ENCODE measurements at places on chromosomes 11 and 22.
A peak's percentile ranks its signal among the peaks of the same experiment; 100 is the strongest.

DNA sequence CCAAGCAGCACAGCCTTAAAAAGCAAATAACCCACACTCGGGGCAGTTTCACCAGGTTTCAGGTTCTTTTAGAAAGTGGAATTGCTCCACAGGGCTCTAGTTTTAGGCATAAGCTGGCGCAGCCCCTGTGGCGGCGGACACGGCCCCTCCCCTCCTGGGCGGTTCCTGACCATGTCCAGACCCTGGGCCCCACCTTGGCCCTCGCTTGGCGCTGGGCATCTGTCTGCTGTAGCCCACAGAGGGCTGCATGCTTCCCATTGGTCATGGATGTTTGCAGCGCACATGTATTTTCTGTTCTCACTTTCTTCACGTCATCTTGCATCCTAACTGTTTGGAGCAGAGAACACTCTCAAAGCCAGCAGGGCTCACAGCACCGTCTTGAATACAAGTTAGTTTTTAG is 244.3 kb downstream of the BRD1 start:
- DNase-seq = no peak

DNA sequence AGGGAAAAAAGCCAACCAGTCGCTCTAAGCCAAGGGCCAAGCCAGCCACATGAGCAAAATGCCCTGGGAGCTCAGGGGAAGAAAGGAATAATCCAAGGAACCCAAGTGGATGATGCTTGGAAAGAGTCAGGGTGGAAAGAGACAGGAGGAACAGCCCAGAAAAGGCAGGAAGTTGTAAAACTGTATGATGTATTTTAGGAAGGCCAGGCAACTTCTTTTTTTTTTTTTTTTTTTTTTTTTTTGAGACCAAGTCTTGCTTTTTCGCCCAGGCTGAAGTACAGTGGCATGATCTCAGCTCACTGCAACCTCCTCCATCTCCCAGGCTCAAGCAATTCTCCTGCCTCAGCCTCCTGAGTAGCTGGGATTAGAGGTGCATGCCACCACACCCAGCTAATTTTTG is 1.6 kb downstream of the LGALS12 start:
- DNase-seq = no peak

DNA sequence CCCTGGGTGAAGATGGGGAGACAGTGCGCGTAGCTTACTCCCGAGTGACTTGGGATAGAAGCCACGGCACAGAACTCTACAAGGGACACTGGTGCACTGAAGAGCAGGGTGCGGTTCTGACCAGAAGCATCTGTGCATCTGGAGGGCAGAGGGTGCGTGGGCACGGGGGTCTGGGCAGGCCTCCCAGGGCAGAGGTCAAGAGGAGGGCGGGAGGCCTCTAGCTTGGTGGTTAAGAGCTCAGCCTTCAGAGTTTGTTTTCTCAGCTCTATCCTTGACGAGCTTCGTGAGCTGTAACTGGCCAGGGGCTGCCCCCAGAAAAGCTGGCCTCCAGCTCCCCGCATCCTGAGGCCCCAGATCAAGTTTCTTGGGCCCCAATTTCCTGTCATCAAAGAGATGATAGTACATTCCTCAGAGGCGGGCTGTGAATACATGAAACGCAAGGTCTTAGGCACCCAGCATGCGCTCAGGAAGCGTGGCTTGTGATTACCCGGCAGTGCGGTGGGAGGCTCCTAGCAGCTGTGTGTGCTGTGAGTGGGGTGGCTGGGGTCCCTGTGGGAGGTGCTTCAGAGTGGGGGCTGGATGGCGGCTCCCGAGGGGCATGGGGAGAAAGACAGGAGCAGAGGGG is 6.0 kb upstream of the BID start:
- DNase-seq = no peak

GRCh38 chr11:1752907-1753228 is 2.5 kb upstream of the IFITM10 start:
- no peak for DNase-seq

GRCh38 chr11:69439651-69440464 is 41.6 kb upstream of the LINC01488 start:
- no peak for DNase-seq

DNA sequence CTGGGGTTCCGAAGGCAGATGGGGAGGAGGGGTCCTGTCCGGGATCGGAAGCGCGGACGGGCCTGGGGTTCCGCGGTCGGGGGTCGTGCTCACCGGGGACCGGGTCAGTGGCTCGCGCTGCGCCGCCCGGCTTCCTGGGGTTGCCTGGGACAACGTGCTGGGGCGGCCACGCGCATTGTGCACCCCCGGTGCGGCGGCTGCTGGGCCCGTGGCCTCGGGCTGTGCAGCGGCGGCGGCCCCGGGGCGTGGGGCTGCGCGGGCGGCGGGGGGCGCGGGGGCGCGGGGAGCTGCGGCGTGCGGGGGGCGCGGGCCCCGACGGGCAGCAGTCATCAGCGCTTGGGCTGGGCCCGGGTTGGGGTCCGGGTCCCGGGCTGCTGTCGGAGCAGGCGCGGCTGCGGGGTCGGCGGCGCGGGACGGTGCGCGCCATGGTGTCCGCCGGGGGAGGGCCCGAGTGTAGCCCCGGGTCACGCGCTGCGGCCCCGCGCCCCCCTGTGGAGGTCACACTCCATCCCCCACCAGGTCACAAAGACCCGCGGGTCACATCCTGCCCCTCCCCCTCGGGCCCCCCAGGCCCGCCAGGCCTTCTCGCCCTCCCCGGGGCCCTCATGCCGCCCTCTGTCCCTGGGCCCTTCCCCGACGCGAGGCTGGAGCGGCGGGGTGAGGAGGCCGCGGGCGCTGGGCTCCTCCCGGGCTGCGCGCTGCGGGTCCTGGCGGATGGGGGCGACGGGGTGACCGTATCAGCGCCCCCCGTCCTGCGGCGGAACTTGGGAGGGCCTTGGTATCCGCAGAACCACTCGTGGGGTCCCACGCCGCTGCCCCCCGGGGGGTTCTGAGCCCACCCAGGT is at the start of gene TTLL8:
Gene TTLL8, minus strand, starts transcription at position 238 of the 845 bp plus-strand sequence.
- no peak for DNase-seq

DNA sequence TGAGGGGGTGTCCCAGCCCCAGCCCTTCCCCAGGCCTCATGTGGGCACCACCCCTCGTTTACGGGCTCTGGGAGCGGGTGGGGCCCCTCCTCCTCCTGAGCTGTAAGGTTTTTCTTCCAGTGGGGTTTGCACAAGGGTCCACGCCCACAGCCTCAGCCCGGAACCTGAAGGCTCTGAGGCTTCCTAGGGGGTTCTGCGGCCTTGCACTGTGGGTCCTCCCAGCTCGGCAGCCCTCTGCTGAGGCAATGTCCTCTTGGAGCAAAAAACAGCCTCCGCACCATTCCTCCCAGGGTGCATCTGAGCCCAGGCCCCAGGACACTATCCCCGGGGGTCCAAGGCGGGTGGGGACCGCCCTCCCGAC is 14.1 kb downstream of the H19 start:
- no peak for DNase-seq

DNA sequence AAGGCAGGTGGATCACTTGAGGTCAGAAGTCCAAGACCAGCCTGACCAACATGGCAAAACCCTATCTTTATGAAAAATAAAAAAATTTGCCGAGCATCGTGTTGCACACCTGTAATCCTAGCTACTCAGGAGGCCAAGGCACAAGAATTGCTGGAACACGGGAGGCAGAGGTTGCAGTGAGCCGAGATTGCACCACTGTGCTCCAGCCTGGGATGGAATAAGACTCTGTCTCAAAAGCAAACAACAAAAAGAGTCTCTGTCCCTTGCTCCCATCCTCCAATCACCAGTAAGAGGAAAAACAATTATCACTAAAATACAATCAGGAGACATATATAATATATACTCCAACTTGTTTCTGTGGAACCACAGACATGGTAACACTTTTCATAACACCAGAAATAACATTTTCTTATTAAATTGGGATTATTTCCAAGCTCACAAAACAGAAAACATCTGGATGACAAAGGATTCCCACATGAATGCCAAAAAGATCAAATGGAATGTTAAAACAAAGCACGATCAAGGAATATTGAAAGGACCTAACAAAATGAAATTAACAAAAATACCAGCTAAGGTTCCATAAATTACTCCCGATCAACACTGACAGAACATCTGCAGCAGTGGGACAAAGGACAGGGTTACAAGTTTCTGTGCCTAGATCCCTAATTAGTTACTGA is 15.2 kb downstream of the FCHSD2 start:
- no peak for DNase-seq

GRCh38 chr11:17508791-17509190 is 32.1 kb upstream of the ABCC8 start:
- no peak for DNase-seq

- no peak for DNase-seq
These were observed 73.2 kb downstream of the DBX1 start for GRCh38 chr11:20087118-20087521.

- DNase-seq = no peak
These were observed 19.9 kb downstream of the IL10RA start for GRCh38 chr11:118006153-118006534.

DNA sequence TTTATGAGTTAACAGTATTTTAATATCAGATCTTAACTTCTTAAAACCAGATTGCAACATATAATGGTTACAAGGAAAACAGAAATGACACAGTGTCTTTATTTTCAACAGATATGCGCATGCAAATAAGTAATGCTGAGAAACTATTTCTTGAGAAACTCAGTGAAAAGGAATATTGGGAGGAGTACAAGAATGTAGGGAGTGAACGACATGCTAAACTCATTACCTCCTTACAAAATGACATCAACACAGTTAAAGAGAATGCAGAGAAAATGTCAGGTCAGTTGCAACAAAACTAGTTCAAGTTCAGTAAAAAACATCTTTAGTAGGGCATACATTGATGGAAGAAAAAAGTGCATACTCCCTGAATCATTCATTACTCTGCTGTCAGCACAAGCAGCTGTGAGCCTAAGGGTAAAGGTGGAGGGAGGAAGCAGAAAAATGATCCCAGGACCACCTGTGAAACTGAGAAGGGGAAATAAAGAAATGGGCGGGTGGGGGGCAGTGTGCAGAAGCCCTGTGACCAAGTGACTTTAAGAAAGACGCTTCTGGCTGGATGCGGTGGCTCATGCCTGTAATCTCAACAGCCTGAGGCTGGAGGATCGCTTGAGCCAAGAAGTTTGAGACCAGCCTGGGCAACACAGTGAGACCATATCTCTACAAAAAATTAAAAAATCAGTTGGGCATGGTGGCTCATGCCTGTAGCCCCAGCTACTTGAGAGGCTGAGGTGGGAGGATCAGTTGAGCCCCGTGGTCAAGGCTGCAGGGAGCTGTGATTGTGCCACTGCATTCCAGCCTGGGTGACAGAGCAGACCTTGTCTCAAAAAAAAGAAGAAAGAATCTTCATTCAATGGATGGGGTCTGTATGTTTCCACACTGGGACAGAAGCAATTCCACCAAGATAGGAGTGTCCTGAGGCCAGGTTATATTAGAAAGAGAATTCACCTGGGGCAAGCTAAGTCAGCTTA is 31.2 kb downstream of the CCDC83 start:
- DNase-seq = no peak

DNA sequence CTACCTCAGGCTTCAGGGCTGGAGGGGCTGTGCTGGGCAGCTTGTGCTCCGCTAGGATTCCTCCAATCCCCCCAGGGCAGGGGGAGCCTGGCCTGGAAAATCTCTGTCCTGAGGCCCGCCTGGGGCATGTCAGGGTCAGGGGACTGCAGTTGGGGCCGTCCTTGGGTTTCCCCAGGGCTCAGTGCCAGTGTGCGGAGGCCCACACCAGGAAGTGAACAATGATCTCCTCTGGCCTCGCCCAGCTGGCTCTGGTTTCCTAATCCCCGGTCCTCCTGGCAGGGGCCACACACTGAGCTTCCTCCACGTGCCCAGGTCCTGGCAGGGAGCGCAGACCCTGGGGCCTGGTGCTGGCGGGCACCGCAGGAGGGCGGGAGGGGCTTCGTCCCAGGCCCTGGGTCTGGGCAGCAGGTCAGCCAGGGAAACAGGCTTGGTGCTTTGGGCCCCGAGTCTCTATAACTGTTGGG is 1.4 kb upstream of the MUC2 start:
- peak; percentile 4 for DNase-seq

GRCh38 chr22:49657974-49658590 is 169.6 kb downstream of the BRD1 start:
- no peak for DNase-seq

- no peak for DNase-seq
These were observed 53.5 kb upstream of the EIF3M start for GRCh38 chr11:32529994-32530588.
